Femur (tissue), 1 donor: ENCODE measurements at places on chromosomes 4 and X.

DNA sequence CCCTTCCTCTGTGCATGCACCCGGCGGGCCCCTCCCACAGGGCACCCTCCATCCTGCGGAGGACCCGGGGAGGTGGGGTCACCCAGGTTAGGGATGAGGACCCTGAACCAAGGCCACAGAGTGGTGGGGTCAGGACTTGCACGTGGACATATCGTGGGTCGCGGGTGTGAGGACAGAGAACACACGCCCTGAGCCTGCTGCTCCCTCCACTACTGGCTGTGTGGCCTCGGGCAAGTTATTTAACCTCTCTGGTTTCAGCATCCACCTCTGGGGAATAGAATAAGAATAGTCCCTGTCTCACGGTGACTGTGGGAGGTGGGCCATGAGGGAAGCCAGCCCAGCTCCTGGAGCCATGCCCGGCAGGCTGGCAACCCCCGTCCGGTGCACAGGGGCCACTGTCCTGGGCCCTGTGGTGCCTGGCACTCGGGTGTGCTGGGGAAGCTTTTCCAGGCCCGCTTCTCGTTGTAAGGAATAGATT lies 5.1 kb downstream of the PSAPL1 start:
- peak; percentile 13 for DNase-seq

- no peak for DNase-seq
Measured at GRCh38 chrX:37943554-37944344, 62.6 kb upstream of the SYTL5 start.

GRCh38 chrX:100315566-100315965 lies 94.5 kb downstream of the PCDH19 start:
- no peak for DNase-seq

DNA sequence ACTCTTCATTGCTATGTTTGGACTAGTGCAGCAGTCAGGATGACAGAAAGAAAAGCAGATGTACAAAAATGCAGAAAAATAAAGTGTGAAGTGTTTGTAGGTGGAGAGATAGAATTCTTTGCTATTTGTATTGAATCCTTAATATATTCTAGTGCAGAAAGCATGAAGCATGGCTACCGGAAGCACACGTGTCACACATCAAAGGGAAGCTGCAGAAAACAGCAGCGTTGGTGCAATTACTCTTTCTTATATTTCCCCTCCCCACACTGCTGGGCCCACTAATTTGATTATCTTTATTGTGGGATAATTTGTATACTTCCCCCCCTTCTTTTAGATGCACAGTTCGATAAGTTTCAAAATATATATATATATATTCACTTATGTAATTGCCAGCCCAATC lies 35.9 kb upstream of the TAPT1 start:
- DNase-seq, result no peak

DNA sequence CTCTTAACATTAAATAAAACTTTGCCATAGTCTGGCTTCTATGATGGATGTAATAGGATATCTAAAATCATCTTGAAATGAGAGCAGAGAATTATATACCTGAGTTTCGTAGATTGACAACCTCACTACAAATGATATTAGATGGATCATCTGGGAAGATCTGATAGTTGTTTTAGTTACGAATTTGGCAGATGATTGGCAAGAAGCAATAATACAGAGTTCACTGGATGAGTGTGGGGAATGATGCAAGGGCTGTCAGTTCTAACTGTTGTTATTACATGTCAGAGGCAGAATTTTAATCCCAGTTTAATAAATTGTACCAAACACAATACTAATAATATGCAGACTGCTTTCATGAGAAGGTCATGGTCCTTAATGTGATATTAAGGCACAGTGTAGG lies 585.2 kb downstream of the TRAM1L1 start:
- DNase-seq, result no peak

- DNase-seq, result no peak
Measured at GRCh38 chrX:155962906-155963305, 34.6 kb upstream of the IL9R start.

- DNase-seq, result no peak
Measured at GRCh38 chr4:55993994-55994663, 45.4 kb downstream of the CEP135 start.

DNA sequence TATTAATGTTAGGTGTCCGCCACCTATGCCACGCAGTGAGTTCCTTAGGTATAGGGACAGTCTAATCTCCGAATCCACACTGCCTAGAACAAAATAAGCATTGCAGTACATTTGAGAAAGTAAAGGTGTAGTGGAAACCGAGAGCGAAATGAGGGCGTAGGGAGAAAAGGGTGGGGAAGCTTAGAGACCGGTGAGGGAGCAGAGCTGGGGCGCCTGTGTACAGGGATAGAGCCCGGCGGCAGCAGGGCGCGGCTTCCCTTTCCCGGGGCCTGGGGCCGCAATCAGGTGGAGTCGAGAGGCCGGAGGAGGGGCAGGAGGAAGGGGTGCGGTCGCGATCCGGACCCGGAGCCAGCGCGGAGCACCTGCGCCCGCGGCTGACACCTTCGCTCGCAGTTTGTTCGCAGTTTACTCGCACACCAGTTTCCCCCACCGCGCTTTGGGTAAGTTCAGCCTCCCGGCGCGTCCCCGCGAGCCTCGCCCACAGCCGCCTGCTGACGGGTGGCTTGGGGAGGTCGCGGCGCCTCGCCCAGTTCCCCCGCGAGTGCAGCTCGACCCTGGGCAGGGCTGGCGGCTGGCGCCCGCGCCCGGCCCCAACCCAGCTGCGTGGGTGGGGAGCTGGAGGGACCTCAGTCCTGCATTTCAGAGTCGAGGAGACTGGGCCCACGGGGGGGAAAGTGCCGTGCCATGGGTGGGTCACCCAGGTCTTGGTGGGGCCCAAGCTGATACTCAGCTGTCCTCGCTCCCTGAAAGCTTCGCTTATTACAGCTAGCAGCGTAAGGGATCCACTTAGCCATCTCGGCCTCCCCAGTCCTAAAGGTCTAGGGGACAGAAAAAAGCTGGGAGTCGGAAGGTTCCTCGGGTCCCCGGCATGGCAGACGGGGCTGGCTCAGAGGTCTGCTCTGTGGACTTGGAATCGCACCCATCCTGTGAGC lies at the start of gene ANXA3:
ANXA3 (plus strand) TSS at position 351 of the 932 bp plus-strand sequence. CDS start 2,704 bp downstream, outside the sequence.
- peak; percentile 58 for DNase-seq

DNA sequence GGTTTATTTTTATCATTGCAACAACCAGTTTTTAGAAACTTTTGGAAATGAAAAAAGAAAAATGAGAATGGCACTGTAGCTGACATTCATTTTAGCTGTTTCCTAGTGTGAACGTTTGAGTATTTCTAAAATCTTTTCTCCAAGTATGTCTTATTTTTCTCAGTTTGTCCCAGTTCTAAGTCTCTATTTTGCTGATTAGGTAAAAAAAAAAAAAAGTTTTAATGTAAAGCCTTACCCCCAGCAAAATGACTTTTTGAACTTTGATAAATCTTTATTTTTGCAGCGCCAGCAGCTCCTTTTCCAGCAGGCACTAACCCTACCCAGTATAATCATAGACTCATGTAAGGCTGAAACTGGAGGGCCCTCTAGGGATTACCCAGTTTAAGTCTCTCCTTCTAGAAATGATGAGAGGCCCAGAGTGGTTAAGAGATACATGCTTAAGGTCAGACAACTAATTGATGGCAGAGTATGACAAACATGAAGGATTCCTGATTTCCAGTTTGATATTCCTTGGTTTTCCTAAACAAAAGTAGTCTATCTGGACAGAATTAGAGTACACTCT lies 84.3 kb upstream of the SLC4A4 start:
- no peak for DNase-seq
